ENCODE measurements at places on chromosomes 13 and 19.
A peak's percentile ranks its signal among the peaks of the same experiment; 100 is the strongest.

DNA sequence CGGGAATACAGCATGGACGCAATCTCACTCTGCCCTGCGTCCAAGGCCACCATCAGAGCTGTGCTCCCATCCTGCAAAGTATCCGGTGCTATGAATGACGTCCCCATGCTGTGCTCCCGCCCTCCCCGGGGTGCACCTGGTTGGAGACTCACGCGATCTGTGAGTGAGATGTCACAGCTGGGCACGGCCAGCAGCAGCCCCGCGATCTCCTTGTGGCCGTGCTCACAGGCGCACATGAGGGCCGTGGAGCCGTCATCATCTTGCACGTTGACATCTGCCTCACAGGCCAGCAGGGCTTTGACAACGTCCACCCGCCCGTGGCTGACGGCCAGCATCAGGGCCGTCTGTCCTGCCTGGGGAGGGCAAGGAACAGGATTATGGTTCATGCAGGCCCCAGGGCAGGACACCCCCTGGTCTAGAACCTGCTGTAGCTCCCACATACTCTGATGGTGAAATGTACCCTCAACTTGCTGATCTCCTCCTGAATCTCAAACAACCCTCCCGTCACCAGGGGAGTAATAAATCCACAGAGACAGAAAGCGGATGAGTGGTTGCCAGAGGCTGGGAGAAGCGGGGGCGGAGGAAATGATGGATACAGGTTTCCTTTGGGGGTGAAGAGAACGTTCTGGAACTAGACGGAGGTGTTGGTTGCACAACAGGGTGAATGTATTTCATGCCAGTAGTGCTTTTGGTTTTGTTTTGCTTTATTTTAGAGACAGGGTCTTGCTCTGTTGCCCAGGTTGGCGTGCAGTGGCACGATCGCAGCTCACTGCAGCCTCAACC is 14.5 kb upstream of the SPC24 start:
- DNase-seq: no peak

DNA sequence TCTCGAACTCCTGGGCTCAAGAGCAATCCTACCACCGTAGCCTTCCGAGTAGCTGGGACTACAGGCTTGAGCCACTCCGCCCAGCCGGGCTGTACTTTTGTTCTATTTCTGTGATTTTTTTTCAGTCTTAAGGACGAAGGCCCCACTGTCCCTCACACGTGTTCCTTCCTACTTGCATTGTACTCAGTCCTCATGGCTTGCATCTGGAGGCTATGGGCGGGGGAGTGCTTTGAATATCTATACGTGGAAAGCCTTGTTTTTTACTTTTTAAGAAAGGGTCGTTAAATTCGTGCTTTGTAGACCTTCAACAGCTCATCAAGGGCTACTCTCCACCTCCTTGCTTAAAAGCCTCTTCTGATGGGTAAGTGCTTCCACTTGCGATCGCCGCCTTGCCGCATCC is 36.8 kb downstream of the NLRP12 start:
- DNase-seq: no peak

GRCh38 chr13:101399365-101399764 is 16.9 kb downstream of the NALCN start:
- DNase-seq: no peak

DNA sequence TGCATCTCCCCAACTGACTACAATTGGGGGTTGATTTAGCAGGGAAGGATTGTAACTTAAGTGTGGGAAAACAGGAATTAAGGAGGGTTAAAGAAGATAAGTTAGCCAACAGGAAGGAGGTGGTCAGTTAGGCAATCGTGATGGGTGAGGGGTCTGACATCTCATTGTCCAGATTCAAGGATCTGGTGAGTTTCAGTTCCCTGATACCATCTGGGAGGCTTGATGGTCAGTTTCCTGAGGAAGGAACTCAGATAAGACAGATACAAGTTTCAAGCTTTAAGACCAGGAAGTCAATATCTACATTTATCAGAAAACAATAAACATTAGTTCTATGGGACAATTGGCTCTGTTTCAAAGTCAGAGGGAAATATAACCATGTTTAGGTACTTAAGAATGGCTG is 601.8 kb downstream of the SLITRK6 start:
- no peak for DNase-seq

DNA sequence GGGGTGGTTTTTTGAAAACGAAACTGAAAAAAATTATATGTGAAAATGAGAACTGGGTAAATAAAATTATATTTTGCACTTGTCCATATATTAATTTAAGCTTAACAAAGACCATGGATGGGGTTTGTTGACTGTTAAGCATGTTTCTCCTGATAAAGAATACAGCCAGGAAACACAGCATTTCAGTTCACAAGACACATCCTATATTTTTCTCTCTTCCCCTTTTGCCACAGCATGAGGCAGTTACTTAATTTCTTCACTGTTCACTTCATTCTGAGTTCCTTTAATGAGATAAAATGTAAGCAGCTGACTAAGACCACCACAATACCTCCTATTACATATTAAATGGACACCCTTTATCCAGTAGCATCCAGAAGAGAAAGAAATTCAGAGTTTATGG is 64.0 kb downstream of the RXFP2 start:
- no peak for DNase-seq

GRCh38 chr19:35346193-35347052 is 1.3 kb upstream of the FFAR1 start:
- DNase-seq: peak; percentile 69

- DNase-seq: no peak
Observed at GRCh38 chr13:57865600-57866294, 234.2 kb downstream of the PCDH17 start.

DNA sequence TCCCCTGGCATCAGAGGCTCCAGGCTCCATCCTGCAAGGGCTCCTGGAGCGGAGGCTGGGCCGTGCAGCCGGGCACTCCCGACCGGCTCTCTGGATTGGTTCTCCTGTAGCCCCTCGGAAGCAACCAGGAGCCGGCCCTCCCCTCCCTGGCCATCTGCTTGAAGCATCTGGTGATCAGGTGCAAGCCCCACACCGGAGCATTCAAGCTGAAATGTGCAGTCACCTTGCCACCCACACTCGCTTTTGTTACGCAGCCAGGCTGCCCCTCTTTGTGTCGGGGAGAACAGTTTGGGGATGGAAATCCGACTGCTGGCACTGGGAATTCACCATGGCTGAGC is 258.8 kb downstream of the ZNF536 start:
- DNase-seq: no peak

DNA sequence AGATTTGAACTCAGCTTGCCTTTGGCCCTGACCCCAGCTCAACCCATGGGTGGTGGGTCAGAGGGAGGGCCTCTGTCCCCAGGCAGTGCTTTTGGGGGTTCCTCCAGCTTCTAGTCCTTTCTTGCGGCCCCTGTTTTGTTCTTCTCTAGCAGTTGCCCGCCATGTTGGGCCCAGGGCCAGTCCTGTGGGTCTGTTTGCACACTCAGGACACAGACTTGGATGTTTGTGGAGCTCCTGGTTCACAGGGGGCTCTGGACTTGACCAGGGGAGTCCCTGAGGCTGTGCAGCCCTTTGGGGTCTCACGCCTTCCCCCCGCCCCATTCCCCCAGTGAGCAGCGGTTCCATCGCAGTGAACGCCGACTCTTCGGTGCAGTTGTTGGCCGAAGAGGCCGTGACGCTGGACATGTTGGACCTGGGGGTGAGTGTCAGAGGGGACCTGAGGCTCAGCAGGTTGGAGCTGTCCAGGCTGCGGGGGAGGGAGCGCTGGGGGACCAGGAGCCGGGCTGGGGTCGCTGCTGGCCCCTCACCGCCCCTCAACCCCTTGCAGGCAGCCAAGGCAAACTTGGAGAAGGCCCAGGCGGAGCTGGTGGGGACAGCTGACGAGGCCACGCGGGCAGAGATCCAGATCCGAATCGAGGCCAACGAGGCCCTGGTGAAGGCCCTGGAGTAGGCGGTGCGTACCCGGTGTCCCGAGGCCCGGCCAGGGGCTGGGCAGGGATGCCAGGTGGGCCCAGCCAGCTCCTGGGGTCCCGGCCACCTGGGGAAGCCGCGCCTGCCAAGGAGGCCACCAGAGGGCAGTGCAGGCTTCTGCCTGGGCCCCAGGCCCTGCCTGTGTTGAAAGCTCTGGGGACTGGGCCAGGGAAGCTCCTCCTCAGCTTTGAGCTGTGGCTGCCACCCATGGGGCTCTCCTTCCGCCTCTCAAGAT is 2.5 kb downstream of the ATP5F1D start:
- DNase-seq: peak; percentile 86

DNA sequence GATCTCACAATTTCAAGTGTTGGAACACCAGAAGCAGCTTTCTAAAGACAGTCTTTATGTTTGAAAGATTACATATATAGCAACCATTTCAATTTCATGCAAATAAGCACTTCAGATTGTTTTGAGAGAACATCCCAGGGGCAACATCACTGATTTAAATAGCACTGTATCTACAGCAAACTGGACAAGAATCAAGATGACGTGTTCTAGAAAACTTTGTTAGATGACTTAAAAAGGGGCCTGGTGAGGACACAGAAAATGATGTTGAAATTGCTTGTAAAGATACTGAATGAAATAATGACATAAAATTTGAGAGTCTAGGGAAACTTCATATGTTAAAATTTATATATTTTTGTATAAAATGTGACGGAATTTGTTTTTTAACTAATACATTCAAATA is 277.1 kb downstream of the KLF12 start:
- no peak for DNase-seq

GRCh38 chr19:10553943-10554381 is 10.3 kb downstream of the ATG4D start:
- DNase-seq: peak; percentile 31

- no peak for DNase-seq
Observed at GRCh38 chr19:33653684-33654083, 31.9 kb downstream of the CHST8 start.

- no peak for DNase-seq
Observed at GRCh38 chr13:96963786-96964475, 30.3 kb downstream of the OXGR1 start.

GRCh38 chr13:31649766-31650165 is 89.6 kb upstream of the RXFP2 start:
- no peak for DNase-seq

GRCh38 chr19:35031072-35031881 is 1.0 kb downstream of the SCN1B start:
- no peak for DNase-seq

DNA sequence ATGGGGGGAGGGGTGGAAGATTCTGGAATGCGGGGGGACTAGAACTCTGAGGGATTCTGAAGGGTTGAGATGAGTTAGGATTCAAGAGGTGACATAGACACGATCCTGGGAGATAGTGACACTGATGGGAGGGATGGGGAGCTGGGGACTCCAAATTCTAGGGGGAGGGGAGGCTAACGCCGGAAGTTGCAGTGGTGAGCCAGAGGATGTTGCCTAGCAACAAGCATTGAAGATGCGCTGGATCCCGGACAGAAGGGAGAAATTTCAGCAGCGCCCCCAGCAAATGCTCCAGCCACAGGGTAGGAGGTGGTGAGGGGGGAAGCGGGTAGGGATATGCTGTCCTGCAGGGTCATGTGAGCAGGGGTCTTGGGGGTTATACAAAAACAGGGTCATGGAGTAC is 6.9 kb upstream of the LTBP4 start:
- no peak for DNase-seq

DNA sequence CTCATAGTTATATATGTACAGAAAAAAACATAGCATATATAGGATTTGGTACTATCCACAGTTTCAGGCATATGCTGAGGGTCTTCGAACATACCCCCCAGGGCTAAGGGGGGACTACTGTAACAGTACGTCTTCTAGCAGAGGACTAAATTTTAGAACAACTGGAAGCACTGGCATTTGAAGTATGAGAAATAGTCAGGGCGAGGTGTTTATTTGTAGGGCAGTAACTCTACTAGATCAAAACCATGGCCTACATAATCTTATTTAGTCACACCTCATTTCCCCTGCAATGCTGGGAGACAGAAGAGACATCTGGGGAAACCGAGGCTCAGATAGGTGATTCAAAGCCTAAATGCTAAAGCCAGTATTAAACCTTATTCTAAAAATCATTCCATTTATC is 245.6 kb downstream of the DCT start:
- no peak for DNase-seq

DNA sequence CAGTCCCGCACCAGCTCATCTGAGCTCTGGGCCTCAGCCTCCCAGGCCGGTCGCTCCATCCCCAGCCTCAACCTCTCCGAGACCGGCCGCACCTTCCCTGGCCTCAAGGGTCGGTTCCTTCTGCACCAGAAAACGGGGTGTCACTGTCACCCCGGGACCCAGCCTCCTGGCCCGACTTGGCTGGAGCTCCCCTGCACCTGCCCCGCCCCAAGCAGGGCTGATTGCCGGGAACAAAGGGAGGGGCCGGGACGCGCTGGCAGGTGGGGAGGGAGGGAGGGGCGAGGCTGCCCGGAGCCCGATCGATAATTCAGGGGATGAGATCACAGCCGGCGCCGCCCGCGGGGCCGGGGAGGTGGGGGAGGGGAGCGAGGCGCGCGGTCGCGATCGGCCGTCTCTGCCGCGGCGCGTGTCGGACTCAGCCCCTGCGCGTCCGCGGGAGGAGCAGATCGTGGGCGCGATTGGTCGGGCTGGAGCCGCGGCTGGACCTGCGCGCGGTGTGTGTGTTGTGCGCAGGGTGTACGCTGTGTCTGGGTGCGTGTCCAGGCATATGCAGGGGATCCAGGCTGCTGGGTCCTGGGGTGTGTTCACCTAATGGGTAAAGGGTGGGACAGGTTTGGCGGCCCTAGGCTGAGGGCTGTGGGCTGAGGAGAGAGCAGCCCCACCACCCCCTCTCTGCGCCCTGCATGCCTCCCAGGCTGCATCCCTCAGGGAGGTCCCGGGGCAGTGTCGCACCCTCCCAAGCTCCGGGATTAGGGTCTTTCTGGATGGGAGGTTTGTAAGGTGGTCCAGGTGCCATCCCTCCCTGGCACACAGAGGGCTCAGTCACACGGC is 1.1 kb upstream of the SHC2 start:
- no peak for DNase-seq

- DNase-seq: no peak
Observed at GRCh38 chr13:101453784-101454201, 1.3 kb downstream of the ITGBL1 start.

GRCh38 chr19:39199025-39199424 is 2.3 kb downstream of the NCCRP1 start:
- no peak for DNase-seq

- DNase-seq: no peak
Observed at GRCh38 chr19:46733690-46734292, 12.1 kb upstream of the FKRP start.

GRCh38 chr13:61880578-61881283 is 465.1 kb upstream of the PCDH20 start:
- no peak for DNase-seq

DNA sequence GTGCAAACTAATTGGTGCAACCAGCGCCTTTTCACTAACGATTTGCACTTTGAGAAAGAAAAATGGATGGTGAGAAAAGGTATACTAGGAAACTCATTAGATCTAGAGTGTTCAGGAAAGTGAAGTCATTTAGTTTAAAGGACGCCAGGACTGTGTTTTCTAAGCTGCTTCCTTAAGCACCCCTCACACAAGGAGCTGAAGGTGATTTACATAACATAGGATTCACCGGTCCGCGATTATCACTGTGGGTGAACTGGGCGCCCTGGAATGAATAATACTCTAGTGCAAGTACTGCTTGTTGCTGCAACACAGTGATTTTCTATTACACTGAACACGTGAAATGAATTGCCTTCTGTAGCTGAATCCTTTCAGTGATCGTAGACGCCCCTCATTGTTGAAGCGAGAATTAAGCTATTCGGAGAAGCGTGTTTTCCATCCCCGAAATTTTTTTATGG is 2.6 kb upstream of the MAB21L1 start:
- DNase-seq: no peak

- peak; percentile 17 for DNase-seq
Observed at GRCh38 chr19:34365463-34366401, 736 bp downstream of the GPI start.

Data from activated naive CD4-positive, alpha-beta T cell treated with Interleukin-2 at 50 U/mL for 16 hours (primary cell).